ENCODE measurements at places on chromosomes 4 and X. TPM values are rescaled to one million over a fixed set of nuclear protein-coding genes. Genes with fewer than 3 reads are reported as not detected.

RLIM gene
- 33.5 TPM for total RNA-seq

NELFA gene
- 33.6 TPM for total RNA-seq

ZNF518B gene
- 13.0 TPM for total RNA-seq

VCX3A gene
- not detected for total RNA-seq

TRPC5OS gene
- not detected for total RNA-seq

KLHL2 gene
- 43.0 TPM for total RNA-seq

GRIPAP1 gene
- total RNA-seq, result 29.2 TPM

IQCM gene
- total RNA-seq, result not detected

DCAF12L2 gene
- 0.20 TPM for total RNA-seq

FAM53A gene
- 2.8 TPM for total RNA-seq

CCDC160 gene
- 0.98 TPM for total RNA-seq

CSAG2 gene
- total RNA-seq, result not detected

MFAP3L gene
- total RNA-seq, result 3.4 TPM

TLR1 gene
- 24.1 TPM for total RNA-seq

PI4K2B gene
- total RNA-seq, result 42.5 TPM

PROM1 gene
- 49.5 TPM for total RNA-seq

NPY5R gene
- not detected for total RNA-seq

TEX13D gene
- total RNA-seq, result not detected

TMPRSS11F gene
- total RNA-seq, result not detected

ANXA3 gene
- total RNA-seq, result 84.1 TPM

STOX2 gene
- total RNA-seq, result 27.5 TPM

RBM47 gene
- total RNA-seq, result 112 TPM

TEX13B gene
- total RNA-seq, result not detected

AFF2 gene
- total RNA-seq, result 6.3 TPM

ZNF185 gene
- total RNA-seq, result 14.7 TPM

HSPA4L gene
- total RNA-seq, result 4.6 TPM

IL3RA gene
- total RNA-seq, result 19.2 TPM

HNRNPH2 gene
- total RNA-seq, result 86.1 TPM

TRIML2 gene
- not detected for total RNA-seq

TAF7L gene
- total RNA-seq, result 0.21 TPM

SUPT20HL1 gene
- total RNA-seq, result not detected

MAGEB17 gene
- total RNA-seq, result not detected

FOXR2 gene
- total RNA-seq, result not detected

AMBN gene
- total RNA-seq, result not detected

AVPR2 gene
- 0.98 TPM for total RNA-seq

NHS gene
- total RNA-seq, result 2.0 TPM

ZFP92 gene
- 3.6 TPM for total RNA-seq

RRAGB gene
- 14.4 TPM for total RNA-seq

MECP2 gene
- total RNA-seq, result 62.9 TPM

CFAP97 gene
- total RNA-seq, result 39.2 TPM

ARMCX1 gene
- total RNA-seq, result 19.9 TPM

CACNA1F gene
- total RNA-seq, result 0.43 TPM

DMD gene
- 15.9 TPM for total RNA-seq

MMRN1 gene
- 37.4 TPM for total RNA-seq

All from lung (tissue), 17 donors.